ENCODE measurements at places on chromosomes 5 and 9.

GRCh38 chr5:155616779-155617392 is 603.3 kb downstream of the KIF4B start:
- peak; percentile 30 for DNase-seq

GRCh38 chr9:137221506-137222111 is 431 bp downstream of the RNF208 start:
- no peak for DNase-seq

GRCh38 chr5:149732324-149733128 is 2.4 kb downstream of the PPARGC1B start:
- no peak for DNase-seq

- no peak for DNase-seq
These were observed 15.0 kb upstream of the GRHPR start for GRCh38 chr9:37407468-37407867.

DNA sequence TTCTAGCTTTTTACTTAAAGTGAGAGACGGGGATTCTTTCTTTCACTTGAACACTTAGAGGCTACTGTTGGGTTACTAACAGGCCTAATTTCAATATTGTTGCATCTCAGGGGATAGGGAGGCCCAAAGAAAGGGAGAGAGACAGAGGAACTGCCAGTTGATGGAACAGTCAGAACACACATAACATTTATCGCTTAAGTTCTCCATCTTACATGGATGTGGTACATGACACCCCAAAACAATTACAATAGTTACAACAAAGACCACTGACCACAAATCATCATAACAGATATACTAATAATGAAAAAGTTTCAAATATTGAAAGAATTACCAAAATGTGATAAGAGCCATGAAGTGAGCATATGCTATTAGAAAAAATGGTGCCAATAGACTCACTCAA is 4.3 kb upstream of the RIC1 start:
- no peak for DNase-seq

GRCh38 chr5:76325876-76326491 is 77.1 kb upstream of the IQGAP2 start:
- no peak for DNase-seq

GRCh38 chr9:8604201-8604600 is 804.6 kb upstream of the DMAC1 start:
- DNase-seq, result no peak

DNA sequence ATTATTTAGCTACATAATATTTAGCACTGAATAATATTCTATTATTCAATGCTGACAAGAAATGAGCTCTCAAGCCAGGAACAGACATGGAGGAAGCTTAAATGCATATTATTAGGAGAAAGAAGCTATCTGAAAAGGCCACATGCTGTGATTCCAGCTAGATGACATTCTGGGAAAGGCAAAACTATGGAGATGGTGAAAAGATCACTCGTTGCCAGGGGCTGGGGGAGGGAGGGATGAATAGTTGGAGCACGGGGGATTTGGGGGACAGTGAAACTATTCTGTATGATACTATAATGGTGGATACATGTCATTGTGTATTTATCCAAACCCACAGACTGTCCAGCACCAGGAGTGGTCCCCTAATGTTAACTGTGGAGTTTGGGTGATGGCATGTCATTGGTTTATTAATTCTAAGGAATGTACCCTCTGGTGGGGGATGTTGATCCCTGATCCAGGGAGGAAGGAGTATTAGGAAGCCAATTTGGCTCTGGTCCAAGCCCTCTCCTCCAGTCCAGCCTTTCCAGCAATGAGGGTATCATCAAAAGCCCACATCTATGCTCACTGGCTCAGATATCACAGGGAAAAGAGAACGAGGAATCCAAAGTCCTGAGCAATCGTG is 162.5 kb downstream of the COL23A1 start:
- DNase-seq, result no peak

DNA sequence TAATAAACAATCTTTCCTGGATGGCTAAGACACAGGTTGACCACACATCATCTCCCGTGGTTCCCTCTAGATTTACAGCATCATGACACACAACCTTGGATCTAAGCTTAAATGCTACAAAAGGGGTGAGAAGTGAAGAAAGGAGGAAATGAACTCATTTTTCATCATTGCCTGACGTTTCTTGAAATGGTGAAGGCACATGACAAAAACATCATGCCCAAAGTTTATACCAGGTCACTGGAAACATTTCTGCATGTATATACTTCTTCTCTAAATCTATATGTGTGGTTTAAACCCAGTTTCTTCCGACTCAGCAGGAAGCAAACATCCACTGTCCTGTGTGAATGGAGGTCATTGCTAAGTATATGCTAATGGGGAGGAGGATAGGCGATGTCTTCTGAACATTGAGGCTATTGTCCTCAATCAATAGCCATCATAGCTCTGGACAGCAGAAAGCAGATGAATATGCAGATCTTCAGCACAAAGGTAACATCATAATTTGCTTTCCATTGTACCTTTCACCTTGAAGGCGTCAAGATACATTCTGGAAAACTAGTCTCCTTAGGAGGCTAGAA is 137.4 kb downstream of the MED27 start:
- DNase-seq, result no peak

DNA sequence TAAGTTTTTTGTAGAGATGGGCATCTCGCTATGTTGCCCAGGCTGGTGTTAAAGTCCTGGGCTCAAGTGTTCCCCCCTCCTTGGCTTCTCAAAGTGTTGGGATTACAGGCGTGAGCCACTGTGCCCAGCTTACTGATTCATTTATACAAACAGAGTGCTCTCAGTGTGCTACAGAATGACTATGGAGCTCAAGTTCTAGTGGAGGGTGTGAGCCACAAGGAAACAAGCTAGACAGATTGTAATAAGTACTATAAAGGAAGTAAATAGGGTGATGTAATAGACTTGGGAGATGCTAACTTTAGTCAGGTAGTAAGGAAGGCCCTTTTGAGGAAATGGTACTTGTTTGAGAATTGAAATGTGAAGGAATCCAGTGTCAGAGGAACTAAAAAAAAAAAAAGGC is 1.7 kb upstream of the TMEM267 start:
- DNase-seq, result no peak

- no peak for DNase-seq
These were observed 87.7 kb downstream of the MACIR start for GRCh38 chr5:103346162-103346748.

- peak; percentile 27 for DNase-seq
These were observed 38.0 kb downstream of the PALM2AKAP2 start for GRCh38 chr9:109817846-109818472.

GRCh38 chr5:61347080-61347479 is 15.0 kb downstream of the ZSWIM6 start:
- no peak for DNase-seq

DNA sequence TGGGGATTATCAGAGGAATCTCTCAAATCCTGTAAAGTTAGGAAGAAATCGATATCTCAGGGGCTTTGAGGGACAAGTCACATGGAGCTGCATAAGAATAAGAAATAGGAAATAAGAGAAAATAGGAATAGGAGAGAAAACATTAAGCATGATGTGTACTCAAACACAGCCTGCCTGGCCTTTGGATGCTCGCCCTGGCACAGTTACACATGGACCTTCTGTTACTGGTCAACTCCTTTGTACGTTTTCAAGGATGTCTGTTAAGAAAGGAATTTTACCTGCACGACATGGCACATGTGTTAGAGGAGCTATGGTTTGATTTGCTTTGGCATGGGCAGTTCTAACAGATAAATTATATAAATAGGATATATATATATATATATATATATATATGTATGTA is 321.2 kb downstream of the CDH12 start:
- no peak for DNase-seq

DNA sequence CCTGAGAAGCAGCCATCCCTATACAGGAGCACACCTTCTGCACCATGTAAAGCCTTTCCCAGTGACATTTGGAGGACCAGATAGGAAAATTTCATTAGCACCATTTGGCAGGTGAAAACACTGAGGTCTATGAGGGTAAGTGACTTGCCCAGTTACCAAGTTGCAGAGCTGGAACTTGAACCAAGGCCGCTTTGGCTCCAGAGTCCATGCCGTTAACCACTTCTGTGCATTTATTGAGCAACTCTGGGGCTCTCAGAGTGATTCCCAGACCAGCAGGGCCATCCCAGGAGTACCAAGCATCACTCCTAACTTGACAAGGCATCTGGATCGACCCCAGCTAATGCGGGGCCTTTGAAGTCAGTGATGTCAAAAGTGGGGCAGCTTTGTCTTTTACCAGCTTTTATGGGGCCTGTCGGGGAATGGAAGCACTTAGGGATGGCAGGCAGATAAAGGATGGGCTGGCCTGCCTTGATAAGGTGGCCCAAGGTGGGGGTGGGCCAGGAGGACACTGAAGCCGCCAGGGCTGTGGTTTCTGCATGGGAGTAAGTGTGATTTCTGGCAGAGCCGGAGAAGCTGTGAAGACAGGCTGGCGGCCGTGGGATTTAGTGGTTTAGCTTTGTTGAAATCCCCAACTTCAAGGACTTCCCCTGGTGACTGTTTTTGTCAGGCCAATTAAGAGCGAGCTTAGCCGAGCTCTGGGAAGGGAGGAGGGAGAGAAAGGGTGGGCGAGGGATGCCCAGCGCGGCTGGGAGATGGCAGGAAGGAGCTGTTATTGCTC is 127.3 kb downstream of the MACROH2A1 start:
- DNase-seq, result no peak

DNA sequence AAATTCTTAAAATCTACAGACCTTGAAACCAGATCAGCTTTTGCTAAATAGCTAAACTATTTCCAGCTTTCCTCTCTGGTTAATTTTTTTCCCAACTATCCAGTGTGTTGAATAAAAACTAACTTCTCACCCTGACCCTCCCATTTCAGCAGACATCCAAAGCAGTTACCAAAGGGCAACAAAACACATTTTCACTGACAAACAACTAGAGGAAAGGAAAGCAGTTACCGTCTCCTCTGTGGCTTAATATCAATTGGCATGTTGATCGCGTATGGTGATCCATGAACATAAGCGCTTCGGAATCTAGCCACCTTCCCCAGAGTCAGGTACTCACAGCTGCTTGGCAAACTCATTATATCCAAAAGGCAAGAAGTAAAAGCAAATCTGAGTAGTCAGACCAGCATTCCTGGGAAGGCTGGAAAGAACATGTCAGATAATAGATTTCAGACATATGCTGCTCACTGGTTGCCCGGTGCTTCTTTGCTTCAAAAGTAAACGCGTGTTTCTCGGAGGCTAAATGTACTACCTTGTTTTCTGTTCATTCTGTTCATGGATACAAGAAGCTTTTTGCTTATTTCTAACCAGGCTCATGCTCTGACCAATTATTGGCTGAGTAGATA is 463.4 kb downstream of the PDE4D start:
- no peak for DNase-seq

- DNase-seq, result no peak
These were observed 12.5 kb upstream of the CXCL14 start for GRCh38 chr5:135591277-135591676.

- DNase-seq, result no peak
These were observed 46.7 kb downstream of the VAV2 start for GRCh38 chr9:133945314-133945975.

GRCh38 chr9:111360881-111361280 is 30.9 kb upstream of the OR2K2 start:
- DNase-seq, result no peak

- DNase-seq, result no peak
These were observed 367.1 kb downstream of the CDK5RAP2 start for GRCh38 chr9:120212853-120213200.

DNA sequence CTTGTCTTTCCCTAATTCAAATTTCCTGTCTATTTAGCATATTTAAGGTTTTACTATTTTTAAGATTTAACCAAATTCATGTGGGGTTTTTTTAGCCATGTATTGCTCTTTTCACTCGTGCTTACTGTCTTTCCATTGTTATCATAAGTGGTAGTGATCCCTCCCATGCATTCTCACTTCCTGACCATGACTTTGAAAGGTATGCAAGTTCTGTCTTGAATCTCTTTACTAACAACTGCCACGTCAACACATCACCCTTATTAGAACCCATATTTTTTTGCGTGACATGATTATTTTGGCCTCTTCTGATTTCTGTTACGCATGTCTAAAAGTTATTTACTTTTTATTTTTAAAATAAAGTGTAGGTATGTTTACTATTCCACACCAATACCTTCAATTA is 94.7 kb upstream of the CDH6 start:
- DNase-seq, result no peak

DNA sequence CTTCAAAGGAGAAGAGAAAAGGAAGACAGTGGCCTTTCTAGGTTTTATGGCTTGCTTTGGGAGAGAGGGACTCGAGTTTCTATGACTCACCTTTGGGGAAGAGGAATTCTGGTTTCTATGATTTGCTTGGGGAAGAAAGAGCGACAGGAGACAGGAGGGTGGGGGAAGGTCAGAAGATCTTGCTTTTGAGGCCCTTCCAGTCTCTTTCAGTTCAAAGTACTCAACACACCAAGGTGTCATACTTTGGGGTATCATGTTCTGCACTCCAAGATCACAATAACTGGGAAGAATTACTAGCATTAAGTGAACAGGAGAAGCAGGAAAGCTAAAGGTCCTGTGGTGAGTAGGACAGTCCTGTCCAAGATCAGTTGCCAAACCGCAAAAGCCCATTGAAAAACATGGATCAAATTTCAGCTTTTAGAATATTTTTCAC is 324.5 kb downstream of the ARHGEF28 start:
- no peak for DNase-seq

DNA sequence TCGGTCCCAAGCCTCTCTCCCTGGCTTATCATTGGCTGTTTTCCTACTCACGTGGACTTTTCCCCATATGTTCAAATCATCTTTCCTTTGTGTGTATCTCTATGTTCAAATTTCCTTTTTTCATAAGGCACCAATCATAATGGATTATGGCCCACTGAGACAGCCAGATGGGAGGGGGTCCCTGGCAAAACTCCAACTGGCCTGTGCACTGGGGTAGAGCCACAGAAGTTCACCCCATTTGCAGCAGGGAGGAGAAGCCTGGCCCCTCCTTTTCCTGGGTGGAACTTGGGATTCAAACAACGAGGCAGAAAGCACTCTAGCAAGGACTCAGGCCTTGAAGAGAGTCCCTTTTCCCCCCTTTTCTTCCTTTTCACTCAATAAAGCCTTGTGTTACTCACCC is 362.4 kb downstream of the CDH18 start:
- no peak for DNase-seq

- DNase-seq, result no peak
These were observed 1116.2 kb upstream of the EDIL3 start for GRCh38 chr5:85500869-85501268.

Data from activated CD8-positive, alpha-beta memory T cell treated with anti-CD3 and anti-CD28 coated beads for 48 hours (primary cell).